Fibroblast of villous mesenchyme (primary cell): ENCODE measurements at places on chromosomes 2 and 18. TPM values are rescaled to one million over a fixed set of nuclear protein-coding genes. Genes with fewer than 3 reads are reported as not detected.
A peak's percentile ranks its signal among the peaks of the same experiment; 100 is the strongest.

DNA sequence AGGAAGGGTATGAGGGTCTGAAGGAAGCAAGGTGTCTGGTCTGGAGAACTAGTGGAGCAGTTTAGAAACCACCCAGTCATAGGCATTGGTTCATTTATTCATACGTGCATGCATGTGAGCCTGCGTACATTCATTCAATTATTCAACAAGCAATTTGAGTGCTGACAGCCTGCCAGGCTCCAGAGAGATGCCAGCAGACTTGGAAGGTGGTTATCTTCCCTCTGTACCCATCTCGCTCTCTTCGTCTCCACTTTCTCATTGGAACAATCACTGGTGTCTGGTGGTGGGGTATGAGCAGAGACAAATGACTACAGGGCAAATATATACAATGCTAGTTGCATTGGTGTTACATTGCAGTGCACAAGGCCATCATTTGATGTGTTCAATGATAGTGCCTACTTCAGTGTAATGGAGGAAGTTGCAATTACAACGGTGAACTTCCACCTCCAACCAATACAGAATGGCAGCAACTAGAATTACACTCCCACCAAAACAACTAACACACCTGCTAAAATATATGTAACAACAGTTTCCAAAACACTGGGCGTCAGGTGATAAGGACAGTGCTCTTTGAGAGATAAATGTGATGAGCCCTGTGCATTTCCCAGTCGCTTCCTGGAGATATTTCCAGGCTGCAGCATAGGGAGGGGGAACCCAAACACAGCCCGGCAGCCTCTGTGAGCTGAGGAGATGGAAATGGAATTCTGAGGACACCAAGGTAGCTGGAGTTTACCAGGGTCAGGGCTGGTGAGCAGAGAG, 32.6 kb upstream of the CNGA3 start:
- DNase-seq: no peak

The MRO gene
- under 0.01 TPM in 1 of 2 replicates, not detected in the other for total RNA-seq

The CCDC178 gene
- total RNA-seq: 0.32 and 0.43 TPM in 2 replicates

The PSMA8 gene
- not detected in 2 replicates for total RNA-seq

The CXXC1 gene
- total RNA-seq: 30.2 and 31.2 TPM in 2 replicates

The CNTNAP5 gene
- not detected in 2 replicates for total RNA-seq

DNA sequence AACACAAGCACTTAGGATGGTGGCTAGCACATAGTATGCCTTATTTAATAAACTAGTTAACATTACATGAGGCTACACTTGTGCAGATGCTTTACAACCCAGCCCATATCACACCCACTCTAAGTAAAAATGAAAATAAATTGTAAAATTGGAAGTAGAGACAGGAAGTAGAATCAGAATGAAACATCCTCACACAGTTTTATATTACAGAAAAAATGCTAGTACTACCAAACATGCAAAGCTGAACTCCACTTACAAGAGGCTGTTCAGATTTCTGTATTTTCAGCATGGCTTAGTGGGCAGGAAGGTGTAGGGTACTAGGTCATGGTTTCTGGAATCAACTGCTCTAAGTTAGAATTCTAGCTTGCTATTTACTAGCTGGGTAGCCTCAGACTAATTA, 18.2 kb upstream of the CRIM1 start:
- DNase-seq: no peak

The MBP gene
- 3.9 and 5.2 TPM in 2 replicates for total RNA-seq

The LMAN1 gene
- 188 and 268 TPM in 2 replicates for total RNA-seq

DNA sequence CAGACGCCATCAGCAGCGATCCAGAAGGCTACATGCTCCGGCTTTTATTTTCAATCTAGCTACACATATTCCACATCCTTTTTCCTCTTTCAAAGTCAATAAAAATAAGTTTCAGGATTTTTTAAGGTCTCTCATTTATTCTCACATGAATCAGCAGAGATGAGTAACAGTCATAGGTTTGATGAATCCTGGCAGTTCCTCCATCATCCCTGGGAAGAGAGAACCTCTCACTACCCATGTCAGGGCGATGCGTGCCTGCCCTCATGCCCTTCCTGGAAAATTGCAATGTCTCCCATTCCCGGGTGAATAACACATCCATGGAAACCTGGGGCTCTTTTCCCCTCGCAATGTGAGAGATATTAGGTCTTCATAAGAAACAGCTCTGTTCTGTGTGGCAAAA, 301.1 kb upstream of the SMIM21 start:
- no peak for DNase-seq

DNA sequence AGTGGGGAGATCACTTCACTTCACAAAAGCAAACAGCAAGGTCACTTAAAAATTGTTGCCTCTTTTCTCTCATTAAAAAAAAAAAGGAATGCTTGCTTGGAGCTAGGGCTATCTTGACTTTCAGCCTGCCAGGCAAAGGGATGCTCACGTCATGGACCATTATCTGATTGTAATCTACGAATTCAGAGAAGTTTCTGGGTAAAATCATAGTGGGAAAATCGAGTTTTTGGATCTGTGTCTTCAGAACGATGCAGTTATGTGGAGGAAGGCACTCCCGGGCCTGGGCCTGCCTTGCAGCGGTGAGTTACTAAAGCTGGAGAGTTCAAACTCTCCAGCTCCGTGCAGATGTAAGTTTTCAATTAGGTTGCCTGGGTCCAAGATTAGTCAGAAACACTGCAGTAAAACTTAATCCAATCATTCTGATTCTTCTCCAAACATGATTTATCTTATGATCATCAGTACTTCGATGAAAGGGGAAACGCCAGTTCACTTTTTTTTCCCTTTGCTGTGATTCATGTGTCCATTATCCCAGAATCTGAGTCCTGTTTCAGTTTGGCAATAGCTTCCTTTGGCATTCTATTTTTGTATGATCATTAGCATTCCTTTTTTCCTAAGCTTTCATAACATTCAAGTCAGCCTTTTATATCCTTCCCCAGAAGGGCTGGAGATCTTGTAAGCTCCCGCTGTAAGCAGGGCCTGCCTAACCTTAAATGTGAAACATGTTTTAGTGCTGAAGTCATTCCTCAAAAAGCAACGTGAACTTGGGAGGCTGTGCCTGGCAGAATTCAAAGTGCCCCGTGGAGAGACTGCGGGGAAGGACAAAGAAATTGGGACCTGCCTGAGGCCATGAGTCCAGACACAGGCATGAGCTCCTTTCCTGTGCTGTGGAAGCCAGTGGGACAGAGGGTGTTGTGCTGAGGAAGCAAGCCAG, 119.3 kb upstream of the TWIST2 start:
- peak; percentile 94 for DNase-seq

DNA sequence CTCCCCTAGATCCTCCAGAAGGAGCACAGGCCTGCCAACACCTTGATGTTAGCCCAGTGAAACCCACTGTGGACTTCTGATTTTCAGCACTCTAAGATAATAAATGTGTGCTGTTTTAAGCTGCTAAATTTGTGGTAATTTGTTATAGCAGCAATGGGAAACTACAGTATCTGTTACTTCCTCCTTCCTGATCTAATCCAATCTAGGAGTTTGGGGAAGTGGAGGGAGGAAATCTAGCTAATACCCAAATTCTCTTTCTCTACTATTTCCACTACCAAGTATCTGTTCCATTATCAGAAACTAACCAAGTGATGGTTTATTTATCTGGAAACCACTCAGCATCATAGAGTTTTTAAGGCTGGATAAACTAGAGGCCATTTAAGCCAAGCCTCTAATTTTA, 64.9 kb downstream of the AFF3 start:
- DNase-seq: no peak

The TLX2 gene
- total RNA-seq: not detected in 2 replicates

DNA sequence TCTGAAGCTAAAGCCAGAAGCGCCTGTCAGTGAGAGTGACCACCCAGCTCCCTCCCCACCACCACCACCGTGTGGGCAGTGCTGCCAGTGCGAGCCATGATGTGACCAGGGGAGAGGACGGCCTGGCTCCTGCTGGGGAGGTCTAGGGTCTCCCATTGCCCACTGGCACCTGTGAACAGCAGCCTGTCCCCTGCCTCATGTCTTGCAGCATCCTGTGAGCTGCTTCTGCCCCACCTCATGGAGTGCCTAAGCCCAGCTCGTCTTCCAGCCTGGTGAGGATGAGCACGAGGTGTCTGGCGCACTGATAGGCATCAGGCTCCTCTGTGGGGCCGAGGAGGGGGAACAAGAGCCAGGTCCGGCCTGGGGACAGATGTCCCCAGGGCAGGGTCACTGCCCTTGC, 61.4 kb downstream of the FAM168B start:
- no peak for DNase-seq

The TSPYL6 gene
- total RNA-seq: not detected in 2 replicates

DNA sequence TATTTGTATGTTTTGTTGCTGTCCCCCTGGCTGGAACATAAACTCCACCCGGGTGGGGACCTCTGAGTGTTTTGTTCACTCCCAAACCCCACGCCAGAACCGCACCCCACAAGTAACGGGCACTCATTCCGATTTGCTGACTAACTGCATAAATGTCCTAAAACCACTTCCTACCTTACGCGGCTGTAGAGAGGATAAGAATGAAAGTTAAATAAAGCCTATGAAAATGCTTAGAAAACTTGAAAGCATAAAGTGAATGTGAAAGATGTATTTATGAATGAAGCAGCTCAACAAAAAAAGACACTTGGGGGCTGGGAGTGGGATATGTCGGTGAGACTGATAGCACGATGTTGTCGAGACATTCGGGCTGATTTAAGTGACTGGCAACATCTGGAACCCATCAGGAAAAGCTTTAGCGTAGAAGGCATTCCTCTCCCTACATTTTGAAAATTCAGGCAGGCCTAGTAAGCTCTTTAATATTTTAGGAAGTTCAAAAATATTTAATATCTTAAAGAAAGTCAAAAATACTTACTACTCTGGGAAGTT, 206.7 kb downstream of the SH3RF3 start:
- peak; percentile 85 for DNase-seq

The SGPP2 gene
- total RNA-seq: not detected in 2 replicates

The DLGAP1 gene
- under 0.01 and 0.86 TPM in 2 replicates for total RNA-seq

DNA sequence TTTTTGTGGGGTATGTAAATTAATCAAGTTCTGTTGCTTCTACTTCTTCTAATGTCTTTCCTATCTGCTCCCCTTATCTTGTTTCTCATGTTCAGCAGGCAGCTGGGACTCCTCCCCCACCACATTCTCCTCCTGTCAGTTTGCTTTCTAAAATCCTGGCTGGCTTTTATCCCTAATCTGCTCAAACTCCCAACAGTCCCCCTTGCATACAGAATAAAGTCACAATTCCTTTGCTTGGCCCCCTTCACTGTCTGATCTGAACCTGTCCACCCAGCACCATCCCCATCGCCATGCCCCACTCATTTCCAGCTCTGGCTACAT, 2.2 kb downstream of the CFAP221 start:
- no peak for DNase-seq

The DLX2 gene
- total RNA-seq: under 0.01 TPM in 2 replicates

- peak; percentile 90 for DNase-seq
Observed at GRCh38 chr2:177171418-177171865, 41.2 kb upstream of the HNRNPA3 start.

- DNase-seq: peak; percentile 39
Observed at GRCh38 chr2:196925768-196926561, 542 bp downstream of the PGAP1 start.

DNA sequence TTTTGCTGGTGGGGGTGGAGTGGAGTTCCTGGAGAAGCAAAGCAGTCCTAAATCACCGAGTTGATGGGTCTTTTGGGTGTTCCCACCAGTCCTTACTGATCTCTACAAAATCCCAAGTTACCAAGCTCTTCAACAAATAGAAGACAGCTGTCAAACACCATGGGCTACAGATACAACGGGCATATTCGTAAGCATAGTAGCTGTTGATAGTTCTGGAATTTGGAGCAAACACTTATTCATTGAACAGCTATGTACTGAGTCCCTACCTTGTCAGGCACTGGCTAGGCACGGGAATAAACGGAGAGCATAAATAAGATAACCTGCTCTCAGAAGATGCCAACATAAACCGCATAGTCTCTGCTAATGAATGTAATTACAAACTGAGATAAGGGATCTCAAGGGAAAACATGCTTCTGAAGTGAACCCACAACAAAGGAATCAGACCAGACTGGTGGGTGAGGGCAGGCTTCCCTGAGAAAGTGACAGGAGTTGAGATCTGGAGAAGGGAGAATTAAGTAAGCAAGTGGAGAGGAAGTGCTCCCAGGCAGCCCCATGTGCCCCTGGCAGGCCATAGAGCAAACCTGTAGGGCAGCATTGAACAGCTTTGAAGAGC, 947 bp upstream of the ANKRD44 start:
- no peak for DNase-seq

The IL1RN gene
- total RNA-seq: not detected in 2 replicates

The ASXL3 gene
- total RNA-seq: under 0.01 and 0.64 TPM in 2 replicates

- DNase-seq: no peak
Observed at GRCh38 chr2:135629520-135629919, 98.2 kb downstream of the R3HDM1 start.

The SP140 gene
- 0.86 and 0.97 TPM in 2 replicates for total RNA-seq

The HDLBP gene
- 1,089 and 1,343 TPM in 2 replicates for total RNA-seq

DNA sequence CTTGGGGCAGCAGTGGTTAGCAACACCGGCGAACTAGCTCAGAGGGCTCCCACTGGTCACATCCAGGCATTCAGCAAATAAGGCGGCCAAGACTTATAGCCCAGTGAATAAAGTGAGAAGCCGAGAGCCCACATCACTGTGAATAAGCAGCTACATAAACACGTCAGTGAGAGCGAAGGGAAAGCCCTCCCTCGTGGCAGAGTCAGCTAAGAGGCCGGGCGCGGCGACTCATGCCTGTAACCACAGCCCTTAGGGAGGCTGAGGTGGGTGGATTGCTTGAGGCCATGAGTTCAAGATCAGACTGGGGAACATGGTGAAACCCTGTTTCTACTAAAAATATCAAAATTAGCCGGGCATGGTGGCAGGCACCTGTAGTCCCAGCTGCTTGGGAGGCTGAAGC, 5.2 kb downstream of the D2HGDH start:
- DNase-seq: peak; percentile 25

DNA sequence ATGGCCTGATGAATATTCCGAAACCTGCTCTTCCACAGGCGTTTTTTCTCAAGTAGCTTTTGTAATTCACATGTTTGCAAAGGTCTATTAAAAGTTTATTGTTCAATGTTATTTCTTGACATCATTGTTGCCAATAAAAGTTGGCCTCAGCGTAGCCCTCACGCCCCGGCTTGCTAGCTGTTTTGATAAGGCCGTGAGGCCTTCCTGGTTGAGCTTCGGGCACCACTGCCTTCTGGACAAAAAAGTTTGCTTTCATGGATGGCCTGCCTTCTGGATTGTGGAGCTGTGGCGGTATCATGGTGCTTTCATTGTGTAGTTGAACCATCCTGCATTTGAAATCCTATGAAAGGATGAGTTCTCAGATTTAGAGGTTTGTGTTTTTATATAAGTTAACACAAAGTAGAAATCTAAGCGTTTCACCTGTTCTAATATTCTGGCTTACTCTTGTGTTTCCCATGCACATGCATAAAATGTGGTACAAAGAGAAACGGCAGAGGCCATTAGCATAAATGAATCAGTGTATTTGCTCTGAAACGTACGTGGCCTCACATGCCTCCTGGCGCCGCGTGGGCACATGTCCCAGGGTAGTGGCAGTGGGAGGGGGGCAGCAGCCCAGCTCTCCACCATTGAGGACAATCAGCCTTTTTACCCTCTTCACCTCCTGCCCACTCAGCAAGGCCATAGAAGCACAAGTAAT, 134.5 kb downstream of the NCK2 start:
- DNase-seq: no peak

- no peak for DNase-seq
Observed at GRCh38 chr2:241193271-241193670, 4.8 kb downstream of the ANO7 start.

The ST6GAL2 gene
- 4.3 and 5.2 TPM in 2 replicates for total RNA-seq

The TIMM21 gene
- 17.1 and 20.7 TPM in 2 replicates for total RNA-seq

The ERBB4 gene
- under 0.01 TPM in 1 of 2 replicates, not detected in the other for total RNA-seq
